GM12864 (cell line): ENCODE measurements at places on chromosomes 2 and 18.

DNA sequence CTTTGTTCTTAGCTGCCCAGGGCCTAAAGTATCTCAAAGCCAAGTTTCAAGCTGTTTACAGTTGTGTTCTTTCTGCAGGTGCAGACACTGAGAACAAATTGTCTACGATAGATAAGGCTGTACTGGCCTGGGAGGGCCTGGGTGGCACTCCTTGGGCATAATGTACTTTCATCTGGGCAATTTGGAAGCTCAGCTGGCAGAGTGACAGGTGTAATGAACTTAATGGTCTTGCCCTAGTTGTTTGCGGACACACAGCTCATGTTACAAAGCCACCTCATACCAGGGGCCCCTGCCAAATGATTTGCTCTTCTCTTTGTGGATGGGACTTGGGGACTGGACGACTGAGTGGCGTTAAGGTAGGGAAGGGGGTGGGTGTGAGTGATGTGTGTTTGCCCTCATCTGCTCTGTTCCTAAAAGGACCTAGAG lies 4.3 kb downstream of the LDLRAD4 start:
- no peak for DNase-seq

DNA sequence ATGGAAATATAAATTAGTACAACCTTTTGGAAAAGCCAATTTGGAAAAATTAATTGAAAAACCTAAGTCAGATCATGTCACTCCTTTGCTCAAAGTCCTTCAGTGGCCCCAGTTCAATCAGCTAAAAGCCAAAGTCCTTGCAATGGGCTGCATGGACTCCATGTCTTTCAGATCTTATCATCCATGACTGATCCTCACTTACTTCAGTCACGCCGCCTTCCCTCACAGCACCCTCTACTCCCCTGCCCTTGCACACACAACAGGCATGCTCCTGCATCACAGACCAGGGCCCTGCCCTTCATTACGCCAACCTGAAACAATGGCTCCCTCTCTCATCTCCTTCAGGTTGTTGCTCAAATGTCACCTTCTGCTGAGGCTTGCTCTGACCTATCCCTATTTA lies 15.6 kb downstream of the KANSL3 start:
- no peak for DNase-seq

GRCh38 chr18:55214969-55215368 lies 255.7 kb upstream of the CCDC68 start:
- no peak for DNase-seq

DNA sequence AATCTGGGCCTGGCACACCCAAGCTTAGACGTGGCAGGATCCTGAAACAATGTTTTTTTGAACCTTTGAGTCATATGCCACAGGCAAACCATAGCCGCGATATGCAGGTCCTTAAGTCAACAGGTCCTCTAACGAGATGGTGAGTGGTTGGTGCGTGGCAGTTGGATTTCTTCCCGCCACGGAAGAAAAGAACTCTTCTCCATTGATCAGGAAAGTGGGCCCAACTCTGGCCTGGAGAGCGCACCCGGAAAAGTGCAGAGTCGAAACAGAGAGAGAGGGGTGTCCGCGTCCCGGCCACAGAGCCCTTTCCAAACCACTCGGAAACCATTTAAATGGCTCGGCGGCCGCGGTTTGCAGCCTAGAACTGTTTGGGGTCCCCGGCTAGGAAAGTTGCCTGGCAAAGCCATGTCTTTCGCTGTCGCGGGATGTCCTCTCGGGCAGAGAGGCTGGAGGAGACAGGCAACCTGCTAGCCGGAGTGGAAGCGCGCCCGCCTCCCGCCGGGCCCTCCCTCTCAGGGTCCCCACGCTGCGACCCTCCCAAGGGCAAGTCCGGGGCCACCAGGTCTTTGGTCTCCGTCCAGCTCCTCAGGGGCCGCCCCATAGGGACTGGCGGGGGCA lies 777 bp downstream of the GALNT3 start:
- no peak for DNase-seq

DNA sequence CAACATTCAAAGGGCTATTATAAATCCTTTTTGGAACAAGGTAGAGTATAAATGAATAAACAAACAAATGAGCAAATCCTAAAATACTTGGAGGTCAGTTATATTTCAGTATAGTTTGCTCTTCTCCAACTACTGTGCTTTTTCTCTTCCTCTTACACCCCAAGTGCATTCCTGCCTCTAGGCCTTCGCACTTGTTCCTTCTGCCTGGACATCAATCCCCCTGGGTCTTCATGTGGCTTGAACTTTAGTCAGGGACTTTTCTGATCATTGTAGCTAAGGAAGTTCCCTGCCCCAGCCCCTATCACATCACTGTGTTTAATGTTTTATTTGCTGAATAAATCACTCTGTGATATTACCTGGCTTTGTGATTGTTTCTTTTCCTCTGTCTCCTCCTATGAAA lies 418.2 kb upstream of the HNRNPA3 start:
- DNase-seq = no peak

GRCh38 chr2:106189764-106190468 lies 4.2 kb downstream of the UXS1 start:
- no peak for DNase-seq

DNA sequence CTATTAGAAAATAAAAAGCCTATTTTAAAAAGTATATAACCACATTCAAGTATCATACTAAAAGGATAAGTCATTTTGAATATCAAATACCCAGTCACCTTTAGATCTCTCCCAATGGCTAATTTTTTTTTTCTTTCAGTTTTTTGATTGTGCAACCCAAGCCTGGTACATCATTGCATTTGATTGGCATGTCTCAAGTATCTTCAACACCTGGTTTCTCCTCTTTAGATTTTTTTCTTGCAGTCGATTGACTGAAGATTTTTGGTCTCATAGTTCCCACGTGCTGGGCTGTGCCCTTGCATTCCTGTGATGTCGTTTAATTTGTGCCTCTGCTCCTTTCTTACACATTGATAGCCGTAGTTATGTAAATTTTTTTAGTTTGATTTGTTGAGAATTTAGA lies 40.7 kb downstream of the ATIC start:
- no peak for DNase-seq

- no peak for DNase-seq
Observed at GRCh38 chr2:133740500-133740899, 172.2 kb upstream of the NCKAP5 start.

DNA sequence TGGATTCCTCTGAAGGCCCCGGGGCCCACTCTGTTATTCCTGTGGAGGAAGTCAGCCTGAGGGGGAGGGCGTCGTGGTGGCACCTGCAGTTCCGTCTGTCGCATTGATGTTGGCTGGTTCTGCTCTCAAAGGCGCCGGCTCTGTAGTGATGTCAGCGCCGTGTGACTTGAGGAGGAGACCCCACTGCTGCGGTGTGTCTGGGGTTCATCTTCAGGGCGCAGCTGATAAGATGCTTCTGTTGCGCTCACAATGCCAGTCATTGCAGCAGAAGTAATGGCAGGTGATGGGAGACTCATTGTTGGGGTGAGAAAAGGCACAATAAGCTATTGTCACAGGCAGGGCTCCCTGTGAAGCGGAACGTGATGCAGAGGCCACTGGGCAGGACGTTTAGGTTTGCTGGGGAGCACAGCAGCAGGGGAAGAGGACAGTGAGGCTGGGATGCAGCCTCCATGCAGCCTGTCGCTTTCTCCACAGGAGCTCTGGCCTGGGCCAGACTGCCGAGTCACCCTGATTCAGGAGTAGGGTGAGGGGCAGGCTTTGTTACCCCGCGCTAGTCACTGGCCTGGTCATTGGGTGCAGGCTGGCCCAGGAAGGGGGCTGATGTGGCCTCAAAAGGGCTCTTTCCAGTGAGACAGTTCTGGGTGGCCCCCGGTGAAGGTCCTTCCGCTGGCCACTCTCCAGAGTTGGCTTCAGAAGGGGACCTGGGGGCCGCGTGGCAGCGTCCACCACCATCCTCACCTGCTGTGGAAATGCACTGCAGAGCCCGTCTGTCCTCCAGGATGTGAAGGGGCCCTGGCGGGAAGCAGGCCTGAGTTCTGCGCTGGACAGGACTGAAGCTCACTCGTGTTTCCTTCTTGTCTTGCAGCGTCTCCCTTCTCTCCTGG lies 42.9 kb downstream of the SH3BP4 start:
- no peak for DNase-seq

GRCh38 chr2:167681234-167682015 lies 566.0 kb downstream of the STK39 start:
- DNase-seq = no peak

- DNase-seq = peak; percentile 16
Observed at GRCh38 chr2:12176623-12177454, 430.4 kb downstream of the LPIN1 start.

- DNase-seq = no peak
Observed at GRCh38 chr2:60926741-60927552, 45.6 kb downstream of the REL start.

DNA sequence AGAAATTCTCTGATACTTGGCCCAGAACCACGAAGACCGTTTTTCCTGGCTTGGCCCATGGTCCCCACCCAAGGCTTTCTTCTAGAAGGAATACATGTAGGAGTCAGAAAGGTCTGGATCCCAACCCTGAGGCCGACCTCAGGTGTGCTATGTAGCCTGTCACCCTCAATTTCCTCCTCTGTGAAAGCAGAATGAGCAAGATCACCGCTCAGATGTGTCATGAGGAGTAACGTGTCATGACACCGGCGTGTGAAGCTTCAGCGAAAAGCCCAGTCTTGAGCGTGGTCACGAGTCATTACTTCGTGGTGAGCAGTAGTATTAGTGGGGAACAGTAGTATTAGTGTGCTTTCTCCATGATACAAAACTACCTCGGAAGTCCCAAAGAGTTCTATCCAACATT lies 103.4 kb downstream of the ALPK2 start:
- DNase-seq = peak; percentile 65

DNA sequence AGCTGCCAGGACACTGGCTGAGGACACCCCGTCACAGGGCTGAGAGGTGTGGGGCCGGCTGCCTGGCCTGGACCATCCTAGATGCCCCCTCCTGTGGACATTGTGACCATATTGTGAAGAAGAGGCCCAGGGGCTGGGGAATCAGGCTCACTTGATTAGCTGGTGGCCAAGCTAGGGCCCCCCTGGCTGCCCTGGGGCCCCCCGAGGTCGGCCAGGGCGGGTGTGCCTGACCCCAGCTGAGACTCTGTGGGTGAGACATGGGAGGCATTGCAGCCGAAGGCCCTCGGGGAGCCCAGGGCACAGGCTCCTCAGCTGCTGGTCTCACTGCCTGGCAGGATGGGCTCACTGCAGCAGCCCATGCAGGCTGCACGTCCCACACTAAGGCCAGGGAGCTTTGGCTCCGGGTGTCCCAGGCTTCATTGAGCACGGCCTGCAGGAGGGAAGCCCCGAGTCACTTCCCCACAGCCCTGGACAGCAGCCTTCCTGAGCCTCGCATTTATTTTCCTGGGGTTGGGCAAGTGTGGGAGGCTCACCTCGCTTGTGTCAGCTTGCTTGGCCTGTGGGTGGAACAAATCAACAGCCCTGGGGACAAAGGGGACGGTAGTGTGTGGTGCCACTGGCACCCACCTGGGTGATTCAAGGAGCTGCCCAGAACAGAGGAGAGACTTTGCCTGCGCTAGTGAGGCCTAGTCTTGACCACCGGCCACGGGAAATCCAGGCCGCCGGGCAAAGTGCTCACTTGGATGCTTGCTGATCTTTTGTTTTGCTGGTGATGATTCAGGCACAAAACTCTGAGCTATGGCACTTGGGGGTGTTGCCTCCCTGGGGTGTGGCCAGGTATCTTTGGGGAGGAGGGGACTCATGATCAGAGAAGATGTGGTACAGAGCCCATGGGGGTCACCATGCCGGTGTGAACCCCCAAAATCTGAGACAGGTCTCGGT lies 1.3 kb downstream of the GAL3ST2 start:
- no peak for DNase-seq

- no peak for DNase-seq
Observed at GRCh38 chr2:219001577-219002394, 8.6 kb upstream of the CRYBA2 start.

DNA sequence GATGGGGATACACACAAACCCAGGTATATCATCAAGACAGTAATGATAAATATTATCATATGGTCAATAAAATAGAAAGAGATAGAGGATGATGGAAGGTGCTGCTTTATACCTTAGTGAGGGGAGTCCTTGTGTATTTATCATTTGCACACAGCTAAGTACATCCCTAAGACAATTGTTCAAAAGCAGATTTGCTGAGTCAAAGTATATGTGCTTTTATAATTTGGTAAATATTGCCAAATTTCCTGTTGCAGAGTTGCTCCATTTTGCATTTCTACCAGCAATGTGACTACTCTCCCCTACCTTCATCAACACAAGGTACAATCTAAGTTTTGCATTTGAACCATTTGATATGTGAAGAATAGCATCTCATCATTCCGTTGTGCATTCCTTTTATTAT lies 22.6 kb upstream of the PLEK start:
- DNase-seq = no peak

DNA sequence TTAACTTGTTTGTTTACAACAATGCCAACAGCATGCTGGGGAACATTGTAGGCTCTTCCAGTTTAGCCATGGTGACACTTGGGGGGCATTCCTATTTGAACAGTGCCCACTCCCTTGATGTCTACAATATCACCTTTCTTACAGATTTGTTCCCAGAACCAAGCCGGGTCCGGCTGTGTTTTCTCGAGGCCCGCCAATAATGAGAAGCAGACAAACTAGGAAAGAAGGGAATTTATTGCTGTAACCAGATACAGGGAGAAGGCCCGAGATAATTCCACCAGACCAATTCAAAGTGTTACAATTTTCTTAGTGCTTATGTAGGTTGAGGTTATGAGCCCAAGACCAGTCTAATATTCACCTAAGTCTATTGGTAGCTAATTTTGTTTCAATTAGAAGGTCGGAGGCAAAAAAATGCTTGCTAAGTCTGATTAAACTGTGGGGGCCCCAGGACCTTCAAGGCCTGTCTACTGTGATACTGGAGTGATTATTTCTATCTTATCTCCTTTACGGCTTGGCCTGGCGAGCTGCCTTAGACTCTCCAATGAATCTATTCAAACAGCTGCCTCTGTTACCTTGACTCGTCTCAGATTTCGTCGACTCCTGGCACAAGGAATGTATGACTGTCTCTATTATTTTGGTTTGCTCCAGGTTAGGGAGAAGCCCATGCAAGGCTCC lies 59.1 kb upstream of the PSME4 start:
- no peak for DNase-seq

- DNase-seq = no peak
Observed at GRCh38 chr2:100891906-100892642, 72.1 kb downstream of the NPAS2 start.

DNA sequence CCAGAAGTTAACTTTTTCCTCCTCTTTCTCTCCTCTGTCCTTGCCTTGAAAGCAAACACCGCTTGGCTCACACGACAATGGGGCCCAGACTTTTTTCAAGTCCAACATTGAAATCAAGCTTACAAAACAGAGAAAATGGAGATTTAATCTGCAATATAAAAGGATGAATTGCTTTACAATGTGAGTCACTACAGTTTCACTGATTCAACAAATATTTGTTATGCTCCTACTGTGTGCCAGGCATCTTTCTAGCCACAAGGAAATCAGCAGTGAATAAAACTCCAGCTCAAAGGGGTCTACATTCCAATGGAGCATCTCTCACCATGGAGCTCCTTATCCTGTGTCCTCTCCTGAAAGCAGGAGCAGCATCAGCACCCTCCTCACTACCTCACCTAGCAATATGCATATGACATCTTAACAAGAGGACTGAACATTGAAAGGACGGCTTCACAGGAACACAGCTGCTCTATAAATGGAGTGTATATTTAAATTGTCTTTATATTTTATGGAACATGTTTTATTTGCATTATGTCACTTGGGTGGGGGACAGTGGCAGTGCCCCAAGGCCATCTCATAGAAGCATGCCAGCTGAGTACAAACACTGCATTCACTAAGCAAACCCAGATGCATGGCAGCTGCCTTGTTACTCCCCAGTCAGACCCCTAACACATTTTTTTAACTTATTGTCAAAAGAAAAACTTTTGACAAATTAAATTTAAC lies 39.5 kb downstream of the PKDCC start:
- no peak for DNase-seq
